ENCODE measurements at places on chromosomes 16 and 17.

DNA sequence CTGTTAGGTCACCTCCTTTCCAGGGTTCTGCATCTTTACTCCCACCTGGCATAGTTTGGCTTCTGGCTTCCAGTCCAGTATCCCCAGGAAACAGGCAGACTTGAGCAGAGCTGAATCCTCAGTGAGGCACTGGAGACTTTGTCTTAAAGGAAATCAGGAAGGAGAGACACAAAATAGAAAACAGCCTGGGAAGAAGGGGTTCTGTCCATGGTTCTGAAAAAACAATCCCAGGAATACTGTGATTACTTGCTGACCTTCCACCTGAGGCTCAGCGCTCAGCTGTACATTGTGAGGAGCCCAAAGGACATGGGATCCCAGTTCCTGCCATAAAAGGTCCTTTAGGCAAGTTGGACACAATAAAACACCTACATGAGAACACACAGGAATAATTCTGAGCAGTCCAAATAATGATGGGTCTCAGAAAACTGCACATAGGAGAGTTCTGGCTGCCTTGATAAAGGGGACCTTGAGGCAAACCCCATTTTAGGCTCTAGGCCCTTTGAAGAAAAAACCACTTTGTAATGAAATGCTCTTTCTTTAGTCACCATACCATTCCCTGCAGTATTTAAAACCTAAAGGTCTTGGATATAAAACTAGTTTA is 81.4 kb upstream of the CRHR1 start:
- no peak for DNase-seq

DNA sequence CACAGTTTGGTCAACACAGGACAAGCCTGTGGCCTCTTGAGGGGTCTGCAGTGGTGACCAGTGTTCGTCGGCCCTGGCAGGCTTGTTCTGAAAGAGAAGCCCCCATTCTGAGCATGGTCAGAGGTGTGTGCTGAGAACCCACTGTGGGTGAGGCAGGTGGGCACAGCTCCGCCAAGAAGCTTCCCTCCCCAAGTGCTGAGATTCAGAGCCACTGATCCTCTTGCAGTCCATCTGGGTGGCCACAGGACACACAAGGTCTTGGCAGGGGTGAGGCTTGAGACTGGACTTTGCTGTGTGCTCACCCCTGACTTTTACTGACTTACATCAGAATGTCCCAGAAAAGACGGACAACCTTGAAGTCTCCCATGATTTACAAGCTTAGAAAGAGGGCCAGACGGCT is 18.7 kb downstream of the MPRIP start:
- DNase-seq, result peak; percentile 35

DNA sequence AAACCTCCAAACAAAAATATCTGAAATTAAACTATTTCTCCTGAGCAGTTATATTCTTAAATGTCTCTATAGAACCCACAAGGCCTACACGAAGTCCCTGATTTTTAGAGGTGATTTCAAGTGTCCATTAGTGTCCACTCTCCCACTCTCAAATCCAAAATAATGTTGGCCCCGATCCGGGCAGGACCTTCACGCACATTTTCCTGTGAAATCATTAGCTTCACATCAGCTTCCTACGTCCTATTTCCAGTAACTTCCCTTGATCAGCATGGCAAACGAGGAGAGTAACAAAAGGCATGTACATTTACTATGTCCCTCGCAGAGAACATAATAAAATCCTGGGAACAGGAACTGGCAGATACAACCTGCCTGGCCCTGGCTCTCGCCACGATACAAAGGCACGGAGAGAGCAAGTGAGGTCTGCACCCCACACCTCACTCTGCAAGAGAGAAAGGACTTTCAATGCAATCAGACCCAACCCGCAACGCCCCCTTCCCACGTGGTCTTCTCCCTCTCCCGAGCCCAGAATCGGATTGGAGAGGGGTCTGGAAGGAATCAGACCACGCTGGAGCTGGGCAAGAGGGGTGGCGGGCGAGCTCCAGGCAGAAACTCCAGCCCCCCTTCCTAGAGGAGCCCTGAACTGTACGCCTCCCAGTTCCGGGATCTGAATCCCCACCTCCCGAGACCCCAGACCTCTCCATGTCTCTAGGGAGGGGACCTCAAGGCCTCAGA is 17.5 kb upstream of the C17orf78 start:
- DNase-seq, result peak; percentile 77

DNA sequence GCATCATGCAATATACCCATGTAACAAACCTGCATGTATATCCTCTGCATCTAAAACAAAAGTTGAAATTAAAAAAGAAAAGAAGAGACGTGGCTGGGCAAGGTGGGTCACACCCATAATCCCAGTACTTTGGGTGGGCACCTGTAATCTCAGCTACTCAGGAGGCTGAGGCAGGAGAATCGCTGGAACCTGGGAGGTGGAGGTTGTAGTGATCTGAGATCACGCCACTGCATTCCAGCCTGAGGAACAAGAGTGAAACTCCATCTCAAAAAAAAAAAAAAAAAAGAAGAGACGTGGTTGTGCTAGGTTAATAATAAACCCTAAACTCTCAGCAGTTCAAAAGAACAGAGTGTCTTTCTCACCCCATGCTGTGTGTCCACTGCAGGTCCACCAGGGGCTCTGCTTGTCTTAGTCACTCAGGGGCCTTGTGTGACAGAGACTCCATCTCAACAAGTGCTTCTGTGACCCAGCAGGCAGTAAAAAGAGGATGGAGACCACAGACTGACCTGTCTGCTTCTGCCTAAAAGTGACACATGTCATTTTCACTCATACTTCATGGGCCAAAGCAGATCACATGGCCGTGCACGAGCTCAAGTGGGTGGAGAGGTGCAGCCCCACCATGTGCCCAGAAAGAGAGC is 22.3 kb upstream of the N4BP1 start:
- DNase-seq, result peak; percentile 27

DNA sequence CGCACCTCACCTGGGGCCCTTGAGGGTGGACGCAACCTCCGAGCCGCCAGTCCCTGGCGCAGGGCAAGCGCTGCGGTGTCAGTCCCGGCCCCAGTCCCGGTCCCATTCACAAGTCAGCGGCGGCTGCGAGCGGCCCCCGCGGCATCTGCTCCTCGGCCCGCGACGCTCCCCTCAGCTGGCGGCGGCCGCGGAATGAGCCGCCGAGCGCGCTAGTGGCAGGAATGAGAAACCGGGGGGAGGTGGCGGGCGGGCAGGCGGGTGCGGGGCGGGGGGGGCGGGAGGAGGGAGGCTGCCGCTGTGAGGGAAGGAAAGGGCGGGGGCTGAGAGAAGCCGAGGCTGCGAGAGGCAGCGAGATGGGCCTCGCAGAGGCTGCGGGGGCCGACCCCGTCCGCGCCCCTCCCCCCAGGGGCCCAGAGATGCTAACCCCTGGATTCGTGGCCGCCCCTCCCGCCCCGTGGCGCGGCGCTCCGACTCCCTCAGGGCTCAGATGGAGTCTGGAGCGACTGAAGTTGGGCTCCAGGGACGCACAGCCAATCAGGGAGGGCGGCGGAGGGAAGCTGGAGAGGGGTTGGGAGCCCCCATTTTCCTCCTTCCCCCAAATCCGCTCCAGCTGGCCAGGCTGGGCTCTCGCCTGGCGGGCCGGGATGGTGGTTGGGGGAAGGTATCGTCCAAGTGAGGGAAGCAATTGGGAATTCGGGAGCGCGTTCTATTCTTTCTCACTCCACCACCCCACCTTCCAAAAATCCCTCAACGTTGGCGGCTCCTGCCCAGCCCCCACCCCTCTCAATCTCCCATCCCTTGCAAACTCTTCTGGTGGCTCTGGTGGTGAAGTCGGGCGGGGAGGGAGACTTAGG is at the start of gene CDH11:
Gene CDH11 (minus strand): TSS at position 194 of the 854 bp plus-strand sequence. CDS start 117,194 bp downstream, outside the sequence.
- DNase-seq, result peak; percentile 78

- DNase-seq, result peak; percentile 98
These were observed 4.0 kb upstream of the MAP1LC3B start for GRCh38 chr16:87387942-87388817.

- DNase-seq, result no peak
These were observed 23.9 kb downstream of the N4BP1 start for GRCh38 chr16:48586083-48586482.

- DNase-seq, result no peak
These were observed 1.3 kb downstream of the ERBB2 start for GRCh38 chr17:39701012-39701783.

DNA sequence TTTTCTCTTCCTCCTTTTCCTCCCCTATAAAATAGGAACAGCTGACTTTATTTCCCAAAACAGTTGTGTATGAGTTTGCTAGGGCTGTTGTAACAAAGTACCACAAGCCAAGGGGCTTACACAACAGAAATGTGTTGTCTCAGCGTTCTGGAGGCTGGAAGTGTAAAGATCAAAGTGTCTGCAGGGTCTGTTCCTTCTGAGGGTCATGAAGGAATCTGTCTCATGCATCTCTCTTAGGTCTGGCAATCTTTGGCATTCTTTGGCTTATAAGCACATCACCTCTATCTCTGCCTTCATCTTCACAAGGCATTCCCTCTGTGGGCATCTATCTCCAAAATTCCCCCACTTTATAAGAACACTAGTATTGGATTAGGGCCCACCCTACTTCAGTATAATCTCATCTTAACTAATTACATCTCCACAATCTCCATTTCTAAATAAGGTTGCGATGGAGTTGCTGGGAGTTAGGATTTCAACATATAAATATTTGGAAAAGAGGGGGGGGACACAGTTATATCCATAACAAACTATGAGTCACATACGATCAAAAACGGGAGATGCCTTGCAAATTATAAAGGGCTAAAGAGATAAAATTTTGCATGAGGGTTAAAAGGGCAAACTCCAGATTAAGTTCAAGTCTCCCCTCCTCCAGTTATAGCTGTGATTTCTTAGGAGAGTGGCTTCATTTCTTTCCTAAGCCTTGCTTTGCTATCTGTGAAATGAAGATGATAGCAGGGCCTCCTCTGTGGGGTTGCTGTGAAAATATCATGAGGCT is 109.7 kb downstream of the VAT1L start:
- no peak for DNase-seq

GRCh38 chr16:68772030-68772681 is 35.1 kb downstream of the CDH1 start:
- no peak for DNase-seq

DNA sequence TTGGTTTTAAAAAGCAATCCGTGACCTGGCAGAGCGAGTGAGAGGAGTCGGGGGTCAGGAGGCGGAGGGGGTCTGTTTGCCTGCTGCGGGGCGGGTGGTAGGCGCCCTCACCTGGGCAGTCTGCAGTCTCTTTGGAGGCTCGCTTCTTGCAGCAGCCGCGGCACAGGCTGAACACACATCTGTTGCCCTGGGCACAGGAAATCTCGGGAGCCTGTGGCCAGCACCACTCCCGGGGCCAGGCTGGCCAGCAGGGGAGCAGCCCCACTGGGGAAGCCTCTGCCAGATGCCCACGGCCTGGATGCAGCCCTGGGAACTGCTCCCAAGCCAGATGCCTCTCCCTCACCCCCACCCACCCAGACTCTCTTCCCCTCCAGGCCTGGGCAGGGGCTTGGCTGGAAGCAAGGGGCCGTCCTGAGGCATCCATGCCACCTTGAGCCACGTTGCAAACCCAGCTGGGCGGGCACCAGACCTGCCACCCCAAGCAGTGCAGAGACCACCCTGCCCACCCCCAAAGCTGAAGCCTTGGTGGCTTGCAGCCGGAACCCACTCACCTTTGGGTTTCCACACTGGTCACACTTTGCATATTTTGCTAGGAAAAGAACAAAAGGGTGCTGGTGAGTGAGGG is 6.6 kb downstream of the GPS1 start:
- DNase-seq, result no peak

- DNase-seq, result no peak
These were observed 81.6 kb upstream of the LGALS9 start for GRCh38 chr17:27549251-27549893.

- no peak for DNase-seq
These were observed 23.3 kb upstream of the NOG start for GRCh38 chr17:56570199-56570598.

DNA sequence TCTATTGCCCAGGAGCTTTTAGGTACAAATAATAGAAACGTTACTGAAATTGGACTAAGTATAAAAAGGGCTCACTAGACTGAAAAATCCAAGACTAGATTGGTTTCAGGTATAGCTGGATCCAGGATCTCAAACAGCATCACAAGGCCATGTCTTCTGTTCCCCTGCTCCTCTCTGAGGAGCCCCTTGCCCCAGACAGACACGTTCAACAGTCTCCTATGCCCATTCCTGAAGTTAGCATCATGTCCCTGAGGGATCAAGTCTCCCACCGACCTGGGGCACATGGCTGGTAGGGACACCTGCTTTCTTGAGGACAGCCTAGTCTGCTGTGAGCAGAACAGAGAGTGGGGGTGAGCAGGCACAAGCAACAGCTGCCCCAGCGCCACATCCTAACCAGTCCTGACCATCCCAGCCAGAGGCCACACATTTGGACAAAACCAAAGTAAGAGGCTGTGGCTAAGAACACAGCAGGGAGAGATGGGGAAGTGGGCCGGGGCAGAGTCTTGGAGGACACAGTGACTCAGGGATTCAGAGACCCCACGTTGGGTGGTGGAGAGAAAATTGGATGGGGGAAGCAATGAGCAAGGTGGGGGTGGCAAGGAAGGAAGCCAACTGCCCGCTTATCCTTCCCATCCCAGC is 10.5 kb upstream of the MMP2 start:
- no peak for DNase-seq

DNA sequence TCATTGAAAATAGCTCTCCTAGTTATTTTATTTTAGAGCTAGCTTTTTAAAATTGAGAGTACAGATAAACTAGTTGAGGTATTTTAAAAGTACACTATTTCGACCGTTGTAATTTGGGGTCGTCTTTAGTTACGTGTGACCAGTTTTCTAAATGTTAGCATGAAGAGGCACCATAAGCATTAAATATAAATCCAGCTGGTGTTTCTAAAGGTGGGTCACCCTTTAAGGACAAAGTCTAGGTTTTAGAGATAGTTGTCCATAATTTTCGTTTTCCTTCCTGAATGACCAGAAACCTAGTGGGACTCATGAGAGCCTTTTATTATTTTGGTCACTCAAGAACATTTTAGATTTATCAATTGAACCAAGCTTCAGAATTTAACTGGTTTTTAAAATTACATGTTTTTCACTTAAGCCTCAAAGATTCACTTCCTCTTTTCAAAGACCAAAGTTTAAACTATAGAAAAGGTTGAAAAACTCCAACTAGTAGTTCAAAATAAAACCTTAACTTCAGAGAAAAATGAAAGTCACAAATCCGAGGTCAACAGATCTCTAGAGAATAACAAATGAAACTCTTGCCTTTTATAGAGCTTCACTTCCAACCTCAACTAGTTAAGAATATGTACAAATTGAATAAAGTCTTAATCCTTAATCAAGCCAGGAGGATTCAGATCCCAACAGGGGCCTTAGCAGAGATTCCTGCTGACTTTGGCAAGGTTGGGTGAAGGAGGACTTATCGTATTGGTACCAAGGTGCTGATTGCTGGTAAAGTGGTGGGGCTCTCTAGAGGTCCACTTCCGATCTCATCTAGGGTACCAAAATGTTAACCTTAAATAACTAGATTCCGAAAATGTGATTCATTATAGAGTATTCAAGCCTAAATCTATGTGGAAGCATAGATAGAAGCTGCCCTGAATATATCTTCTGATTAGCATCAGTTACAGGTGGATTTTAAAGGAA is 32.5 kb downstream of the PHKB start:
- no peak for DNase-seq

Measured in sigmoid colon (tissue), 7 donors.